ENCODE measurements at places on chromosomes 3 and 15.

DNA sequence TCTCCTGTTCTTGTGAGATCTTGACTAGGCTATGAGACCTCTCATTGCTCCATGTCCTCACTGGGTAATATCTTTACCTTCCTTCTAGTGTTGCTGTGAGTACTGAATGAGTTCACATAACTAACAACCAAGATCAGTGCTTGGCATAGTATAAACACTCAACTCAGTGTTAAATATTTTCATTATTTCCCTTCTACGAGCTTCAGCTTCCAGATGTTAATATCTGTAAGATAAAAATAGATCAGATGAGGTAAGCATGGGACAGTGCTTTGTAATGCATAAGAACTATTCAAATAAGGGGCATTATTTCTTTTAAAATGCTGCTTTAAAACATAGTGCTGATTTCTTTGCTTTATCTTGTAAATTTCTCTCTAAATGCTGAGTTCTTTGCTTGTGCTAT is 130.8 kb downstream of the DIPK2A start:
- DNase-seq = no peak

- no peak for DNase-seq
Observed at GRCh38 chr3:149363053-149363452, 14.4 kb downstream of the TM4SF1 start.

DNA sequence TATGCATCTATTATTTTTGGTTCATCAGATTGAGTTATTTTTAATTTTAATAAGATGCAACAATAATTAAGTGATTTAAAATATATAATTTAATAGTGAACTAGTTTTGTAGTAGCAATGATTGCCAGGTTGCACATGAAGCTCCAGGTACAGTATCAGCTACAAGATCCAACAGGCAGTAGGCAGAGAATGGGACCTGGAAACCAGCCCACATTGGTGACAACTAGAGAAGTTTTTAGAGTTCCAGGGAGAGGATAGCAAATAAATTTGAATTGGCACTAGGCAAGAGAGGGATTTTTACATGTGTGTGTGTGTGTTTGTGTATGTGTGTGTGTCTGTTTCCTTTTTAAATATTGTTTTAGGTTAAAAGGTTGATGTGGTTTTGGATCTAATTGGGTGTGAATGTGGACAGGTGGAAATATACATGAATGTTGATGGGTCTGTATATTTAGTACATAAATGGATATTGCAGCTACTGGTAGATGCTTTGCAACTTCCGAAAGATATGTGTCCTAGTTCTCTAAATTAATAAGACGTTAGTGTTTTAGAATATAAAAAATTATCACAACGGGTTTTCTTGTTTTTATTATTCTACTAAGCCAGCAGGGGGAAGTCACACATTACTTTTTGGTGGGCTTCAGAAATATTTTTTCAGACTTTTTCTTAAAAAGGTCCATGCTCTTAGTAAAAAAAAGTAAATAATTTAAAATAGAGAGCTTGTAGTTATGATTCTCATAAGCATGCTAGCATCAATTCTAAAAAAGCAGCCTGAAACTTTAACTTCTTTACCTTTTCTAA is 110.1 kb upstream of the GBE1 start:
- no peak for DNase-seq

- no peak for DNase-seq
Observed at GRCh38 chr3:126124896-126125295, 41.0 kb upstream of the SLC41A3 start.

- peak; percentile 84 for DNase-seq
Observed at GRCh38 chr15:40063563-40064011, 24.6 kb upstream of the SRP14 start.

DNA sequence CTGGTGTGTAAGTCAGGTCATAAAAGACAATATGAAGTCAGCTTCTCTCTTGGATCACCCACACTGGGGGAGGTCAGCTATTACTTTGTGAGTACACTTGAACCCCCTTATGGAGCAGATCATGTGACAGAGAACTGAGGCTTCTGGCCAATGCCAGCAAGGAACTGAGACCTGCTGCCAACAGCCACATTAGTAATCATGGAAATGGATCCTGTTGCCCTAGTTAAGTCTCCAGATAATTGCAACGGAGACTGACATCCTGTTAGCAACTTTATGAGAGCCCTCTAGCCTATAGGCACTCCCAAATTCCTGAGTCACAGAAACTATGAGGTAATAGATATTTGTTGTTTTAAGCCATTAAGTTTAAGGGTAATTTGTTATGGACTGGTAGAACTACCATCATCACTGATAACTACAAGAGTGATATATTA is 110.4 kb upstream of the GMNC start:
- DNase-seq = peak; percentile 22

DNA sequence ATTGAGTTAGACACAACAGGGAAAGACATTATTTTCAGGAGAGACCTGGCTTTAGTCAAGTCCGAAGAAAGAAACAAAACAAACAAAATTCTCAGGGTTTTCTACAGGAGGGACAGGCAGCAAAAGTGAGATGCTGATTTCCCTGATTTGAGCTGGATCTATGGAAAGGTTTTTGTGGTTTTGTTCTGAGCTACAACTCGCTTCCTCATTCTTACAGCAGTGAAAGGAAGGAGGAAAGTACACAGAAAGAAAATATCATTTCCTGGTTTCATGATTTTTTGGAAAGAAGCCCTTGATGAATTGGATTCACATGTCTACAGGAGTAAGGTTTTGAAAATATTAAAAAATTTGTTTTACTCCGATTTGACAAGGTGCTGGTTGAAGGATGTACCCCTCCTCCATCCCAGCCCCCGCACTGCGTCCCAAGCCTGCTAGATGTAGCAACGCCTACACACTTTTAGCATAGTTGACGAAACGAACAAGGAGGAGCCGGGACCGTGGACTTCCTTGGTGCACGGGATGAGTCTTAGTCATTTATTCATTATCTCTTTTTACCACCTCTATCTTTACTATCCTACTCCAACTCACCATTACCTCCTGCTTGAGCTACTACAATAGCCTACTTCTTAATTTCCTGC is 10.8 kb downstream of the PRICKLE2 start:
- DNase-seq = no peak

All from NCI-H446 treated with DMSO at 0.1 percent for 48 hours (cell line).